Mesenteric fat pad (tissue), 1 donor: ENCODE measurements at places on chromosomes 6 and 20.

GRCh38 chr6:44642870-44643522 is 255.5 kb downstream of the CDC5L start:
- DNase-seq, result no peak

DNA sequence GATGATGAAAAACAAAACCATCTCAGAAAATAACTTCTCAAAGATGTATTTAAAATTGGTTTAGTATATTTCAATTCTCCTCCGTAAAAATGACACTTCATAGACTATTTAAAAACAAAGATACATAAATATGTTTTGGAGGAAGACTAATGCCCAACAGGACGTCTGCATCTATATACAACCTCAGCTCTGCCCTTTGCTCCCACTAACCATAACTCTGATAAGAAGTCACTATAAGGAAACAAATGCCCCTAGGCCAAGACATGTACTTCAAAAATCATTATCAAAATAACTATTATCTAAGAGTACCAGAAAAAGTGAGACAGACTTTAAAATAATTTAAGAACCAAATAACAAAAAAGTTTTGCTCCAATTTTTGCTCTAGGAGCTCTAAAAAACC is 23.4 kb downstream of the PLAGL1 start:
- DNase-seq, result no peak

DNA sequence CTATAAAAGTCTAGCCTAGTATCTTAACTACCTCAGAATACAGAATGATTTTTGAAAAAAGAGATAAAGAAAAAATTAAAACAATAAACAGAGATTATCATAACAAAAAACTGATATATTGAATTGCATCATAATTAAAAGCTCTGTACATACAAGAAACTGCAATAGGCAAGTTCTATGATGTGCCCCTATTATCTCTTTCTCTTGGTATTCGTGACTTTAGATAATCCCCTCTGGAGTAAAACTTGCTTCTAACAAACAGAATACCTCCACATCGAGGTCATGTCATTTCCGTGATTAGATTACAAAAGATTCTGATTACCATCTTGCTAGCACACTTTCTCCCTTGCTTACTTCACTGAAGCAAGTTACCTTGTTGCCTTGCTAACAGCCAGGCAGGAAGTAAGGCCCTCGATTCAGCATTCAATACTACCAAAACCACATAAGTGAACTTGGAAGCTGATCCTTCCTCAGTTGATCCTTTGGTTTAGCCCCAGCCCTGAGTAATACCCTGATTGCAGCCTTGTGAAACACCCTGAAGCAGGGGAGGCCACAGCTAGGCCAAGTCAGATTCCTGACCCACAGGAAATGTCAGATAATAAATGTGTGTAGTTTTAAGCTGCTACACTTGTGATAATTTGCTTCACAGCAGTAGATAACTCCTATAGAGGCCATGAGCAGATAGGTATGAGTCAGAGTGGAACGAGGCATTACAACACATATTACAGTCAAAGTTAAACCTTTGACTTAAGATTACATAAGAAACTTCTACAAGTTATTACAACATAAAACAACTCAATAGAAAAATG is 53.7 kb upstream of the TMX4 start:
- no peak for DNase-seq

GRCh38 chr6:162153120-162153519 is 574.4 kb downstream of the PRKN start:
- DNase-seq, result no peak

DNA sequence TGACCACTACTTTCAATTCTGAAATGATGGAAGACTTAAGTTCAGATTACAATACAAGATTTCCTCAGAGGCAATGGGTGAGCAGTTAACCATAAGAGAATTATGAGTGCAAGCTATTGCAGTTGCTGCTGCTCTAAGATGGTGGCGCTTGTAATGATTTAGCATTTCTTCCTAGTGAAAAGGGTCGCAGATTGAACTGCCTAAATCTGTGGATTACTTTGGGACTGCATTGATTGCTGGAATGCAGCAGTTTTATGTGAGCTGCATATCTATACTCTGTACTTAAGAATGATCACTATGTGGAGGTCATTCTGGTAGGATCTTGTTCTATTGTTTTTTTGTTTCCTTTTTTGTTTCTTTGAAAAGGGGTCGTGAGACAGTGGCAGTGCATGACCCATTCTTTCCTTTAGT is 5.3 kb downstream of the SCAF8 start:
- no peak for DNase-seq

DNA sequence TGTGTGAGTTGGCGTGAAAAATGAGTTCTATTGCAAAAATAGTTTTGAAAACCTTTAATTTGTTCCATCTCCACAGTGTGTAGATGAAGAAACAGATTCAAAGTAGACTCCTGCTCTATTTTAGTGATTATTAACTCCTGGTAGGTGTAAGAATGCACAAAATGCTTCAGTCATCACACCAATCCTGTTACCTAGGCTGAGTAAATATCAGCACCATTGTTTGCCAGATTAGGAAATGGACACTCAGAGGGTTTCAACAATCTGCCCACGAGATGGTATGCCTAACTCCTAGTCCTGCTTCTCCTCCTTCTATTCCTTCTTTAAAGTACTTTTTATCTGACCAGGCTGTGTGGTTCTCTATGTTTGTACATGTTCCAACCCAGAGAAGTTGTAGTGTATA is 108.9 kb upstream of the AHI1 start:
- DNase-seq, result no peak

DNA sequence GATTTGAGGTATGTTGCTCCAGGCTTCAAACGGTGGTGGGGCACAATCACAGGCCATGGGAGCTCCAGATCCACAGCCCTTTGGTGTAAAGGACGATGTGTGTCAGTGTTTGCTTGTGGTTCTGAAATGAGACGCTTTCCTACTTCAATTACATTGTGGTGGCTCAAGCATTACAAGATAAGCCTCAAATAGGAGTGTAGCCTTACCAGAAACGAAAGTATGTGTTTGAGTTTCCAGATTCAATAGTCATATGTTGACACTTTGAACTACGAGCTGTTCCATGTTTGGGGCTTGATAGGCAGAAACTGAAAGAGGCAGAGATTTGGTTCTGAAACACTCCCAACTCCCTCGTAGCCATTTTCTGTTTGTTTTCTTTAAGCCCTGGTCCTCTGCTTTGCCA is 187.1 kb downstream of the MYLK4 start:
- no peak for DNase-seq

GRCh38 chr20:56428410-56428809 is 16.4 kb downstream of the CASS4 start:
- DNase-seq, result no peak

GRCh38 chr6:37663019-37663810 is 34.5 kb downstream of the MDGA1 start:
- no peak for DNase-seq

DNA sequence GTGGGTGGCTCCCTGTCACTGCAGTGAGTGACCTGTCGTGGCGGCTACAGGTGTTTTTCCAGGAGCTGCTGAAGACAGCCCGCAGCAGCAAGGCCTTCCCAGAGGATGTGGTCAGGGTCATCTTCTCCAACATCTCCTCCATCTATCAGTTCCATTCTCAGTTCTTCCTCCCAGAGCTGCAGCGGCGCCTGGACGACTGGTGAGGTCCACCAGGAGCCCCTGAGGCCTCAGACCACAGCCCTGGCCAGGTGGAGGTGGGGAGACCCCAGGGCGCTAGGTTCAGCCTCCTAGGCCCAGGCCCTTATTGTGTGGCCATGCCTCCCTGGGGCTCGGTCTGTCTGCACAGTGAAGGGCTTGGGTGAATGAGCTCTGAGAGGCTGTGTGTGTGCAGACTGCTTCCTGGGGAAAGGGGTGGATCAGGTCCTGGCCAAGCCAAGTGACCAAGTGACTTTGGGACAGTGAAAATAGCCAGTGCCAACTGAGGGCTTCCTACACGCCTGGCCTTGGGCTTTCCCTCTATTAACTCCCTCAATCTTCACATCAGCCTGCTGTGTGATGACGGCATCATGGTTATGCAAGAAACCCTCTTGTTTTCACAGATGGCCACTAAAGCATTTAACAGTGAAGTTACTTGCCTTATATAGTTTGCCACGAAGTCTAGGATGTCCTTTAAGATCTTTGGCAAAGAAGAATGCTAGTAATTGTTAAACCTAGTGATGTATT is 6.4 kb downstream of the FGD2 start:
- no peak for DNase-seq

DNA sequence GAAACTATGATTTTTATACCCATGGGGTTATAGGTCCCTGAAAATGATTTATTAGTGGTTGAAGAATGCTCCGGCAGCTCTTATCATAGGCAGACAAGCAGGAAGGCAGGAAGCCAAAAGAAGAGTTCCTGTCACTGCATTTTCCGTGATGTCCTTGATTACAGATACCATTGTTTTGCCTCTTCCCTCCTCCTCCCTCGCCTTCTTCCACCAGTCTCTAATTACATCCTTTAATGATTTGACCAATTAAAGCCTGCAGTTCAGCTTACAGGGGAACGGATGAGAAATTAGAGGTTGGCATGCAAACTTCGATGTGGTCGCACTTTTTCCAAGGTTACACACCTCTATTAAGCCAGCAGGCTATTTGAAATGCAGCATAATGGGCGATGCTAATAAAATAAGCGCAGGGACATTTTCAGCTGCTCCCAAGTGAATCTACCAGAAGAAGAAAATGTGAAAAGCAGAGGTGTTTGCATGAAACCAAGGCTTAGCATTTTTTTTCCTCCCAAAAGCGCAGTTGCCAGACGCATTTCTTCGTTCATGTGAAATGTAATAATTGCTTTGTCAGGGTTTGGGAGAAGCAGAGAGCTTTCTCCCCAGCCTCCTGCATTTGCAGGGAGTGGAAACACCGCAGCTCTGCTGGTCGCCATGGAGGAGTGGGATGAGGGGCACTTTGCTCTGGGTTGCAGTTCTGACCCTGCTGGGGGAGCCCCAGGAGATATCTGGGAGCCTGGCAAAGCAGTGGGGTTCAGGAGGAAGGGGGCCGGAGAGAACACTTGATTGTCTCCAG is 6.0 kb downstream of the NOX3 start:
- DNase-seq, result no peak
